ENCODE measurements at places on chromosomes 2 and 18.

DNA sequence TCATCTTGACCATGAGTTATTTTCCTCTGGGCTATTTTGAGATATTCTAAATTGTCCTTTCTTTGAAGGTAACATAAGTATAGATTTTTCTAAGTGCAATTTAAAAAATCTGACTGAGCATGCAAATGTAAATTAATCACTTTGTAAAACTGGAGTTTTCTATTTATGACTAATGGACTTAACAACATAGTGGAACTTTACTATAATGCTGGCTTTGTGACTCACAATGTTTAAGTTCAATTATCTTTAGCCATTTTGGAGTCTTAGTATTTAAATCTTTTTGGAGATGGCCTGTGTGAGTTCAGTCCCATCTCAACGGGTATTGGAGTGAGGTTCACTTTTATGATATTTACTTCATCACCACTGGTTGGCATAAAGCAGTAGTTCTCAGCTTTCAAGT, 35.2 kb upstream of the NOSTRIN start:
- DNase-seq: no peak

DNA sequence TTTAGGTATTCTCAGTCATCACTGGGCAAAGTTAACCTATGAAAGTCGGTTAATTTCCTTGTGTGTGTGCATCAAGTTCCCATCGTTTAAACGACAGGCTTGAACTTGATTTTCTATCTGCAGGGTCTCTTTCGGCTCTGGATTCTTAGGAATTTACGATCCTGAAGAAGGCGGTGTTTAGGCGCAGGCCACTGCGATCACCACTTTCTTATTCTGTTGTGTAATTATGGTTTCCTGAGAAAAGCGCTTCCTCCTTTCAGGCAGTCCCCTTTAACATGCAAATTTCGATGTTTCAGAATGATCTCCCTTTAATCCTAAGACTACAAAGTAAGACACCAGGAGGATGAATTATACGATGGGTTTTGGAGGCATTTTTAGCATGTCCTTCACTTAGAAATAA, 27.9 kb upstream of the MBP start:
- no peak for DNase-seq

DNA sequence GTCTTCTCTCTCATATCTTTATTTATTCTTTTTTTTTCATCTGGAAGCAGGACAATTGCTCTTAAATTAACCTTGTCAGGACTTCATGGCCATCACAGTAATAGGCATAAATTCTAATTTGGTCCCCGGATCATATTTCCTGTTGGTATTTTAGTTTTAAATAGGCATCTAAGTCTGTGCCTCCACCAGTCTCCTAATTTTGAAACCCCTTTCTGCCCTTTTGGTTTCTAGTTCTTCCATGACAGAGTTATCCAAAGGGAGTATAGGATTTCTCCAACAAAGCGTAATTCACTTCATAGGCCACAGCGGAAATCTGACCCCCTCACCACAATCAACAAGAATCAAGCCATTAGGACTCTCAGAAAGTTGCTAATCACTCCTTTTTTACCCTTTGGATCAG, 3.8 kb downstream of the EPHA4 start:
- DNase-seq: no peak

DNA sequence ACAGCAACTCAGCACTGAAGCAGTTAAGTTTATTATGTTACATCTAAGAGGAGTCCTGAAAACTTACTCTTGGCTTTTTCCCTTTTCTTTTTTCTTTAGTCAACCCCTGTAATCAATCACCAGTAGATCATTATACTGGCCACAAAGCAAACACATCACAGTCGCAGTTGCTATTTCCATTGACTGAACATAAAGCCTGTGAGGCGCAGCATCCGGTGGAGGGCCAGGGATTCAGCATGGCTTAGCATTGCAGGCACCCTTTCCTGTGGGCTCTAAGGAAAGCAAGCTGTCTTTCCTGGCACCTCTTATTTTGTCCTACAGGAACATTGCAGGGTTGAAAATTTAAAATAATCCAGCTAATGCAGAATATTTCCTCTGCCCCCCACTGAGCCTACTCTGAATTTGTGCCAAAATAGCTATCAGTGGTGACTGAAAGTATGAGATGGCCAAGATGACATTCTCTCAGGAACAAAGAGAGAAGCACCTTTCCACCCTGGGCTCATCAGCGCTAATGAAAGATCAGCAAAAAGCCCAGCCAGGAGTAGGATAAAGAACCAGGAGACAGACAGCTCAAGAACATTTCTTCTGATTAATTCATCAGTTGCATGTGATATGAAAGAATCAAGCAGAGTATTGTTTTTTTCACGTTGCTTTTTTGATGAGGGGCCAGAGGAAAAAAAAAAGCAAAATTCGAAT, 85.3 kb upstream of the SULT1C3 start:
- DNase-seq: no peak

DNA sequence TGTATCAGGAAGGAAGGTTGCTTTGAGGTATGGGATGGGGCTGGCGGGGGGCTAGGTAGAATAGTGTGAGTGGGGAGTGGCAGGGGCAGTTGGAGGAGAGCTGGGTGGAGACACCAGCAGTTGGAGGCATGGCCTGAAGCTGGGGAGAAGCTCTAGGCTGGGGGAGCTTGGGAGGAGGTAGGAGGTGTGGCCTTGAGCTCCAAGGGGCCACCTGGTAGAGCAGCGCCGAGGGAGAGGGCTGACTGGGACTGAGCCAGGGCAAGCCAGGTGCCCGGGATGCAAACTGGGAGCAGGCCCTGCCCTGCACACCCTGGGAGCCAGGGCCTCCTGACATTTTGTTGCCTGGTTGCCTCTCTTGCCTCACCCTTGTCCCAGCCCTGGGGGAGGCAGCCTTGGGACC, 33.1 kb upstream of the PDIA6 start:
- DNase-seq: no peak

GRCh38 chr2:205484764-205485163, 197.5 kb upstream of the NRP2 start:
- DNase-seq: no peak

GRCh38 chr2:85312404-85312803, 15.4 kb downstream of the TGOLN2 start:
- no peak for DNase-seq

DNA sequence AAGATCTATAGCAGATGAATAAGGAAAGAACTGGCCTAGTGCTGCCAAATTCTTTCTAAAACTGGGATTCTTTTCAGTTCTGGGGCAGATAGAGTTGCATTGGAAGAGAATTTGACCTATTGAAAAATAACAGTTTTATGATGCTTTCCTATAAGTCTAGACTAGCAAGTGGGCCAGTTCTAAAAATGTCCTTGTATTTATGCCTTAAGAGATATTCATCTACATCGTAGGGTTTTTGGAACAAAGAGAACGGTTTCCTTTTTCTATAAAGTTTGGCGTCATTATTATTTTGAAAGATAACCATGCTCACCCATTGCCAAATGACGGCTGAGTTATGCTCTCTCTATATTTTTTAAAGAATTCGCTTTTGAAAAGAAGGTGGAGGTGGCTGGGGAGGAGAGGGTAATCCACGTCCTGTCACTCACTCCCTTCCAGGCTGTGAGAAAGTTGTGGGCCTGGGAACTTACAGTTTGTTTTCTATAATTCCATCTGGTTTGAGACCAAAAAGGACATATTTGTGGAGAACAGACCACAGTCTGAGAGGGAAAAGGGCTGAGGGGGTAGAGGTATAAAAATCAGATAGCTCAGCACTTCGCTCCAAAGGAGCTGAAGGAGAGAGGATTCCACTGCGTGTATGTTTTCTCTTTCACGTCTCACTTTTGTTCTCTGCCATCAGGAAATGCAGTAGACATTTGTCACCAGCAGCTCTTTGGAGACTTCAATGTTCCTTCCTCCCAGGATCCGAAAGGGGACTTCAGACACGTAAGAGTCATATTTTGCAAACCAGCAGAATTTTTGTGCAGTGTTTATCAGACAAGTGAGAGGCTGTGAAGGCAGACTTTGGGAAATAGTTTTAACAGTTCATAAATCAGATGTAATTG, 281.9 kb upstream of the FN1 start:
- DNase-seq: no peak

DNA sequence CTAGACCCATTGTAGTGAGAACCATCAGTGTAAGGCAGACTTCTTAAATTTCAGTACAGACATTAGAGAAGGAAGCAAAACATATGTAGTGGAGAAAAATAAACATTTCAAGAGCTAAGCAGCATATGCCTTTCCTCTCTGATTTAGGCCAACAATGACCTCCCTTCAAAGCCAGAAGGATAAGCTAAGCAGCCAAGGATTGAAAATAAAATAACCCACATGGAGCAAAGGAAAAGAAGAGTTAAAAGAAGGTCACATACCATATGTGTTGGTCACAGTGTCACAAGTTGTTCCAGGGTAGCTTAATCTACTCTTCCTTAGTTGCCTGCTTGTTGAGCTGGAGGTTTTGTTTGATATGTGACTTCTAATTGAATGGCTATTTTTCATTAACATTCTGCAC, 15.6 kb upstream of the LAMA1 start:
- no peak for DNase-seq

DNA sequence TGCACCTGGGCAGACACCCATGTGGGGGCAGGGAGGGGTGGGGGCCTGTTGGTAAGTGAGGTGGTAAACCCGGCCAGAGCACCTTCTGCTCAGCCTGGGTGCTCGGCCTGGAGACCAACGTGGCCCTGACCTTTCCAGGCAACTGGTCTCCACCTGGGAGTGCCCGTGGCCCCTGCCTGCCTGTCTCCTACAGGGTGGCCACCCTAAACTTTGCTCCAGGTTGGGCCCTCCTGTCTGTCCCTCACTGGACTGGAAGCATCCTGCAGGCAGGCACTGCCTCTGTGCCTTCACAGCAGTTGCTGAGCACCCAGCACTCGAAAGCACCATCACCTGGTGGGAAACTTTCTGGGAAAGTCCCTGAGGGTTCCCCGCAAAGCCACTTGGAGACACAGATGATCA, 171.3 kb downstream of the TWIST2 start:
- DNase-seq: no peak

GRCh38 chr2:80854831-80855230, 550.3 kb upstream of the LRRTM1 start:
- no peak for DNase-seq

DNA sequence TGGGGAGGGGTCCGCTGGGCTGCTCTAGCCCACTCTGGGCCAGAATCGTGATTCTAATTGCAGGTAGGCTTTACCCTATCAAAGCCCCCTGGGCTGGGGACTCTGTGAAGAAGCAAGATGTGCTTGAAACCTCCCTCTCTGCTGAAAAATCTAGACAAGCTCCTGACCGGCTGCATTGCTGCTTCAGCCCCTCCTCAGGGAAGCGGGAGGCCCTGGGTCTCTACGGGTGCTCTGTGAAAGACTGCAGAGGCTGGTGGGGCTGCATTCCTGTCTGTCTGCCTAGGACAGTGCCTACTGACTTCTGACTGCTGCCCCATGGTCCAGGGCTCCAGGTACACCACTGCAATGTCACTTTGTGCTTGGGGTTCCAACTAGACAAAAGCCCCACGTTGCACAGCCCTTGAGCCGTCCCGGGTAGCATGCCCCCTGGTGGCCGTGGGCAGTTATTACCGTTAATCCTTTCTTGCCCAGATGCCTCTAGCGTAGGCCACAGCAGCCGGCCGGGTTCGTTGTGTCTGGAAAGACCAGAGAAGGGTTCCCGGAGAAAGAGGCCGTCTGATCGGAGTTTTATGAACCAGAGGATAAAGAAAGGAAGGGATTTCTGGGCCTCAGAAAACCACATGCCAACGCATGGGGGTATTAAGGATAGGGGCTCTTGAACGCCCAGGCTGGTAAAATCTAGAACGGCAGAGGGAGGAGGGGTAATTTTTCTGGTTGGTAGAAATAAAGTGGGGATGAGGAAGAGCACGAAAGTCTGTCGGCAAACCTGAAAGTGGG, 15.9 kb upstream of the C1QL2 start:
- DNase-seq: no peak

DNA sequence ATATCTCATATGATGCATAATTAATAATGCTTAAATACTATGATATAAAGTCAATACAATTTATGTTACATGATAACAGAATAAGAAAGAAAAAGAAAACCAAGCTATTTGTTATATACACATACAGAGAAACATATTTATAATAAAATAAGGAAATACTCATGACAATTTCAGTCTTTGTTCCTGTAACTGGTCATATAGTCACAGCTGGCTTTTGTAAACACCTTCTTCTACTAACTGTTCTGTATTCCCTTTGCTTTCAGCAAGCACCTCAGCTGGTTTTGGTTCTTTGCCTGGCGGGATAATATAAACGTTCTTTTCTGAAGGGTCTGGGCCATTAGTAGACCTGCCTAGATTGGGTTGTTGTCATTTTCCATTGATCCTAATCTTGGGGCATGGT, 158.5 kb downstream of the COPS8 start:
- no peak for DNase-seq

GRCh38 chr2:197925204-197925603, 120.8 kb downstream of the PLCL1 start:
- no peak for DNase-seq

Measured in caudate nucleus (tissue), 63 donors.